ENCODE measurements at places on chromosomes 4 and X.

GRCh38 chr4:47471064-47471463 lies 7.6 kb upstream of the COMMD8 start:
- no peak for DNase-seq

GRCh38 chrX:72394518-72395170 lies 88.9 kb upstream of the CITED1 start:
- DNase-seq: no peak

DNA sequence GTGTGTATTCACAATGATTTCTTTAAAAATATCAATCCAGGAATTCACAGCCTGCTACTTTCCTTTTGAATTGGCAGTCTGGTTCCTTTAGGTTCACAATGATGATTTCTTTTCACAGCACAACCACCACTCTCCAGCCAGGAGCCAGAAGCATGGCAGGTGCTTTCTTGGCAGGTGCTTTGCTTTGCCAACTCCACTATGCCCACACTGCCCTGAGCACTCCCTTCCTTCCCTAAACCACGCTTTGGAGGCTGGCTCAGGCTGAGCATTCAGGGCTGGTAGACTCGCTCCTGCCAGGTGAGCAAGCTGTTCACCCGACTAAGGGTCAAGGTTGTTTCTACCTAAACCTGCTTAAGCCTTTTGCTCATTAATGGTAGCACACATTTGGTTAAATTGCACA lies 184.5 kb downstream of the SH3KBP1 start:
- no peak for DNase-seq

- no peak for DNase-seq
Measured at GRCh38 chr4:140472156-140472555, 25.9 kb downstream of the MGAT4D start.

- DNase-seq: no peak
Measured at GRCh38 chr4:30825008-30825770, 105.0 kb downstream of the PCDH7 start.

GRCh38 chr4:101125045-101125942 lies 222.0 kb downstream of the PPP3CA start:
- no peak for DNase-seq

GRCh38 chr4:10579648-10580047 lies 104.9 kb downstream of the CLNK start:
- DNase-seq: no peak

GRCh38 chrX:39819921-39820849 lies 277.6 kb downstream of the BCOR start:
- DNase-seq: peak; percentile 21

GRCh38 chr4:124450851-124451250 lies 261.7 kb downstream of the ANKRD50 start:
- DNase-seq: no peak

DNA sequence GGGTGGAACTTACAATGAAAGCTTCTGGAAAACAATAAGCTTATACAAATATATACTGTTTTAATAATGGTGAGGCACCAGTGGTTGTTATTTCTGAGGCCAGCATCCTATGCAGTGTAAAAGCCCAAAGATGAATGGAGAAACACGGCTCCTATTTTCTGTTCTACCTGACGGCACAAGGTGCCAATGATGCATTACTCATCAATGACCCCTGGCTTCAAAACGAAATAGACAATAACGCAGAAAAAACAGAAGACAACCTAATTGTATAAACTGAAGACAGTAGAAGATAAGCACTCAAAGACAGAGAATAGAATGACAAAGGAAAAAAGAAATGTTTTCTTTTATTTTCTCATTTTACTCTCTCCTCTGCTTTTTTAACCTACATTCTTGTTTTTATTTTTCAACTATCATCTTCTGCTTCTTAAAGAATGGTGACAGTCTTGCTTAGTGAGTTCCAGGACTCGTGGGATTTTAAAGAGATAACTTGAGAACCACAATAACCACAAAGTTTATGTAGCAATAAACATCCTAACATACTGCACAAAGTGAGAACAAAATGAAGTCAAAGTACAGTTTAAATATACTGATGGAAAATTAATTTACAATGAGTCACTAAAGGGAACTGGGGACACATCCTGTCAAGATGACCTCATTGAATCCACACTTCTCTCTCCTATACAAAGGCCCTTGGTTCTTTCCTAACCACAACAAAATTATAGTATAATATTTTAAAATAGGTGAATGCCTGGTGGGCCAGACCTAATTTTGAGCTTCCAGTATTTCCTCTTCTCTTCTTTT lies 169.8 kb downstream of the BTC start:
- DNase-seq: no peak

- no peak for DNase-seq
Measured at GRCh38 chr4:68951806-68952585, 392 bp upstream of the UGT2A3 start.

GRCh38 chr4:88659055-88659889 lies 38.4 kb downstream of the NAP1L5 start:
- DNase-seq: peak; percentile 29

DNA sequence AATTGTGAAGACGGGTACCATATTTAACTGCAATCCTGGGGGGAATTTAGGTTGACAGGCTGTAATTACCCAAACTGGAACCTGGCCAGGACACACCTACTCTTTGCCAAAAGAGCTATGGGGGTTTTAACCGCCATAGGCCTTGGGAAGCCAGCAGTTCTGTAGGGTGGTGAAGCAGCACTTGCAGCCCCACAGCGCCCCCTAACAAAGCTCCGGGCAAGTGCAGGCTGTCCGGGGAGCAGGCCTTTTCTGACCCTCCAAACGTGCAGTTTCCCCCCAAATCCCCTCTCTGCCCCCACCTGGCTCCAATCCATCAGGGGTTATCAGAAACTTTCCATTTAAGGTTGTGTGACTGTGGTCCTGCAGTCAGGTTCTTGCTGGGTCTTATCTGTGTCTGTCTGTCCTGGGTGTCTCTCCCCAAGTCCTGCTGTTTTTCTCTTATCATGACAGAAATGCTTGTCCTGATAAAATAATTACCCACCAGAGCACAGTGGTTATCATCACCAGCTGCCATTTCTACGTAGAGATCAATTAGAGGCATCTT lies 350.9 kb downstream of the MID1IP1 start:
- peak; percentile 26 for DNase-seq

DNA sequence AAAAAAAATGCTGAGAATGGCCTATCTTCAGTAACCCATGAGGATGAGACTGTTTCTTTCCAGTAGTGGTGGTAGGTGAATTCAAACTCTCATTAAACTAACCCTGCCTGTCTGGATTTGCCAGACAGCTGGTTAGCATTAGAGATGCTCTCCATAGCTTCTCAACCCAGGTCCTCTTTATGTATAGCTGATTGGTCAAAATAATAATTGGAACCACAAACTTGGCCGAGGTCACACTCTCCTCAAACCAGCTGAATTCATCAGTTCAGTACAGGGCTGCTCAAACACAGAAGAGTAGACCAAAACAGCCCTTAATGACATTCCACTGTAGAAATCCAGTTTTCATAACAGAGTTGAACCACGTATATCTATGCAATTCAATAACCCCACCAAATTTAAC lies 85.3 kb downstream of the HCCS start:
- DNase-seq: no peak

DNA sequence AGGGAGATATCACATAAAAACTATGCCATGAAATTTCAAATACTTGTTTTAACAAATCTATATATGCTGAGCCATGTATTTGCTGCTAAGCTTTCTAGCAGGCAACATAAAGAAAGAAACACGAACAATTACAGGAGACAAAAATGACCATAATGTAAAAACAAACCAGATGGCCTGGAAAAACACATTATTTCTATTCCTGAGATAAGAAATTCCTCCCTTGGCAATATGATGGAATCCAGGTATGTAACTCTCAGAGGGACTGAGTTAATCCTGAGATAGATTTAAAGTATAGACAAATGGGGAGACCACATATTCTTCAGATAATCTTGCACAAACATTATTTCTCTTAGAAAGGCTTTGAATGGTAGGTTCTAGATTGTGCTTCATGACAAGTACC lies 224.1 kb upstream of the MAB21L2 start:
- no peak for DNase-seq

DNA sequence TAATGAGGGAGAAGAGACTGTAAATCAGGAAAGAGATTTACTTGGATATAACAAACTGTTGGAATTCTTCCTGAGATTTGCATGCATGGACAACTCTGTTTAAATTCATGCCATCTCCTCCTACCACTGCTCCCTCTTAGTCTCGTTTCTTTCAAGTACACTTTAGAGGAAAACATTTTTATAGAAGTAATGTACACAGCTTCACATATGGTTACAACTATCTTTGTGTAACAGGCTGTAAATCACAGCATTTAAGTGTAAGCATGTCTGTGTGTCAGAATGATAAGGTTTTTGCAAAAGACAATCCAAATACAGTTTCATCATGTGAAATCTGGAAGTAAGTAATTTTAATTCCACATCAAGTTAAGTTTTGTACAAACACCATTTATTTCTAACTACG lies 21.5 kb upstream of the ENPEP start:
- DNase-seq: no peak

DNA sequence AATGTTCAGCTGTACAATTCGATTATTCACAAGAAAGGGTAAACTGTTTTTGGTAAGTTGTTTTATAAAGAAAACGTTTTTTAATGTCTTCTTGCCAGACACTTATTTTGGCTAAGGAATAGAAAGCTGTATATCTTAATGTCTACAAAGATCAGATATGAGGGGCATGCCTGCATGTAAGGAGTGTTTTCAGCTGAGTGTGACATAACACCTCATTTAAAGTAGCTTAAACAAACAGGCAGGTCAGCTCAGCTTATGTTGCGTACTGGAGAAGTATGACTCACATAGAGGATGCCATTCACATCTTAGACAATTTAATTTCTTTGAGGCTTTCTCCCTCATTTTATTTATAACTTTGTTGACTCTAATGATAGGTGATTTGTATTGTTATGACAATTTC lies 30.4 kb downstream of the LAMTOR3 start:
- DNase-seq: no peak

DNA sequence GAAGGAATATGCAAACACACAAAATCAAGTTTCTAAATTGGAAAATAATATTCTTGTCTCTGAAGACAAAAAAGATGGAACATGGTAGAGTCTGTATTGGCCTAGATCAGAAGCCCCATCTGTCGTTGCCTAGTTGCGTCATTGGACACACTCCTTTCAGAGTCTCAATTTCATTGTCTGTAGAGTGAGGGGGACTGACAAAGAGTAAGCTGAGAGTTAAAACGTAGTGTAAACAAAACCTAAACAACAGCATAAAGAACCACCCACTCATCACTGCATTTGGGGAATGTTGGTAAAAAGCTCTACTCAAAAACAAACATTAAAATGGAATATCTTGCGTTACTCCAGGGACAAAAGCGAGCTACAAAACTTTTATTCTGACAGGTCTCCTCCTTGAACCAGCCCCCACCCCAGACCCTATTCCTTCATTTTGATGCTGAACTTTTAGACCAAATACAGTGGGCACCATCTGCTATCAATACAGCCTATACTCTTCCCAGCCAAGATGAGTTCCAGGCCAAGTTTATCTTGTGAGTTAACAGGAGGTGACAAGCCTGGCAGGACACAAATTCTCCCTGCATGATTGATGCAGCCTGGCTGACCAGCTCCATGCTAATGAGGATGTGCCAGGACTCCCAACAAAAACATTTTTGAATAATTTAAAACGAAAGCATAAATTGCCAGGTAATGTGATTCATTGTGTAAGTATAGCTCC lies 125.2 kb downstream of the COL25A1 start:
- DNase-seq: no peak

- DNase-seq: no peak
Measured at GRCh38 chr4:124334119-124334518, 378.4 kb downstream of the ANKRD50 start.

- DNase-seq: no peak
Measured at GRCh38 chr4:153409412-153409811, 56.7 kb upstream of the TMEM131L start.

GRCh38 chrX:110992611-110993010 lies 103.4 kb upstream of the PAK3 start:
- DNase-seq: peak; percentile 11

- DNase-seq: no peak
Measured at GRCh38 chr4:173752610-173753230, 222.7 kb upstream of the HAND2 start.

- no peak for DNase-seq
Measured at GRCh38 chrX:113962343-113962742, 621.5 kb upstream of the HTR2C start.

Measured in activated naive CD4-positive, alpha-beta T cell treated with anti-CD3 and anti-CD28 coated beads, Interleukin-2, amount 50 U/mL, for 16 hours (primary cell).